Left forelimb (tissue), 1 donor: ENCODE measurements at places on chromosomes 16 and 17.

- no peak for DNase-seq
Measured at GRCh38 chr16:31265329-31266245, 5.8 kb downstream of the ITGAM start.

GRCh38 chr17:77132411-77133086 lies 8.2 kb upstream of the SEC14L1 start:
- no peak for DNase-seq

GRCh38 chr16:19555938-19556771 lies 652 bp downstream of the VPS35L start:
- DNase-seq, result no peak

DNA sequence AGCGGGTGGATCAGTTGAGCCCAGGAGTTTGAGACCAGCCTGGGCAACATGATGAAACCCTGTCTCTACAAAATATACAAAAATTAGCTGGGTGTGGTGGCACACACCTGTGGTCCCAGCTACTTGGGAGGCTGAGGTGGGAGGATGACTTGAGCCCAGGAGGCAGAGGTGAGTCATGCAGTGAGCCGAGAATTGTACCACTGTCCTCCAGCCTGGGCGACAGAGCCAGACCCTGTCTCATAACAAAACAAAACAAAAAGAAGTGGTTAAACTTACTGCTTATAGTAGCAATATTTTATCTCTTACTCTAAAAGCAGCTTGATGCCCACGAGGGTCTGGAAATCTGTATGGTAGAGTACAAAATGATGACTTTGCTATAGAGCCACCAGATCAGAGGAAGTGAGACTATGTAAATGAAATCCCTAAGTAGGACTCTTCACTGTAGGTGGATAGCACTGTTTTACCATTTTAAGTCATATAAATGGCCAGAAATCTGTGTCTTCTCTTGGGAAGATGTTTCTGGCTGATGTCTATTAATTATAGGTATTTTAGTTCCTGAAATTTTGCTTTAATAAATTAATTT lies 60.4 kb upstream of the MRC2 start:
- no peak for DNase-seq

DNA sequence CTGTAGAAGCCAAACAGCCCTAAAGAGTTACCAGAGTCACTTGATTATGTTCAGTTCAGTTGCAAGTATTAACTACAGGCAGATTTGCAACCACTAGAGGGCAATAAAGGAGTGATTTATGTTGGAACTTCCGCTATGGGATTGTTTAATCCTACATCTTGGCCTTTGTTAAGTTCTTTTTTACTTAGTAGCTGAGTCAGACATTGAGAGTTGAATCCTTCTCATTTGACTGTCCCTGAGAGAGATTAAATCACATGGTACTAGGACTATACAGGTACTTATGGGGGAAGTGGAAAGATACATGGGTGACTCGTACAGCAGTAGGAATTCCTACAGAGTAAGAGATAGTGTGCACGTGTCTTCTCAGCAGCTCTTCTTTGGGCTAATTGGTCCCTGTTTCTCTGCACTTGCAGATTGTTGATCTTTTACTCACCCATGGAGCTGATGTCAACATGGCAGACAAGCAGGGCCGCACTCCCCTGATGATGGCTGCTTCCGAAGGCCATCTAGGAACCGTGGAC lies 40.3 kb downstream of the CYB561 start:
- DNase-seq, result no peak

DNA sequence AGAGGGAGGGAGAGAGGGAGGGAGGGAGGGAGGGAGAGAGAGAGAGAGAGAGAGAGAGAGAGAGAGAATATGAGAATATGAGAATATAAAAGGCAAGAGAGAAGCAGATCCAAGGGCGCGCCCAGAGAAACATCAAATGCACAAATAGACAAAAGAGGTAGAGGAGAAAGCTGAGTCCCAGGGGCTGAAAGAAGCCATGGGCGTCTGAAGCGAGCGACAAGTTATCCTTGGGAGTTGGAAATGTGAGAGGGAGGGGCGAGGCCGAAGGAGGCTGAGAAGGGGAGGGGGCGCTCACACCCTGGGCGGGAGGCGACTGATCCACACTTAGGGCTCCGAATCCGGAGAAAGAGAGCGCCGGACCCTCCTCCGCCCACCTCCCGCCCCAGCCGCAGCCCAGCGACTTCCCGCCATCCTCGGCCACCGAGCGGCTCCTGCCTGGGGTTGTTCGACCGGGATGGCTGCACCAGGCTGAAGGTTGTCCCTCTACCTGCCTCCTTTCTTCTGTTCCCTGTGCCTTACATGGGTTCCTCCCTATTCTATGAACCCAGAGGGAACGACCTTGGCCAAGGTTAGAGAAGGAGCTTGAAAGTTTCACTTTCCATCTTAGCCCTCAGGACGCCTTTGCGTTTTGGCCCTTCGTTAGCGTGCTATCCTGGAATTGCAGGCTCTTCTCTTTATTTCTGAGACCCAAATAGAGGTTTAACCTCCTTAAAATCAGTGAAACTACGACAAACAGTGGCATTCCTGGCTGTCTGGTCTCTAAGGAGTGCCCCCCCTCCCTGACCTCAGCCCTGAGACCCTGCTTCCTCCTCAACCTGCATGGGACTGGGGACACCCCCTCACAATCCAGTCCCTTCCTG lies 21.2 kb upstream of the HOXB9 start:
- DNase-seq, result no peak

GRCh38 chr17:43418441-43419374 lies 19.9 kb downstream of the ARL4D start:
- no peak for DNase-seq

DNA sequence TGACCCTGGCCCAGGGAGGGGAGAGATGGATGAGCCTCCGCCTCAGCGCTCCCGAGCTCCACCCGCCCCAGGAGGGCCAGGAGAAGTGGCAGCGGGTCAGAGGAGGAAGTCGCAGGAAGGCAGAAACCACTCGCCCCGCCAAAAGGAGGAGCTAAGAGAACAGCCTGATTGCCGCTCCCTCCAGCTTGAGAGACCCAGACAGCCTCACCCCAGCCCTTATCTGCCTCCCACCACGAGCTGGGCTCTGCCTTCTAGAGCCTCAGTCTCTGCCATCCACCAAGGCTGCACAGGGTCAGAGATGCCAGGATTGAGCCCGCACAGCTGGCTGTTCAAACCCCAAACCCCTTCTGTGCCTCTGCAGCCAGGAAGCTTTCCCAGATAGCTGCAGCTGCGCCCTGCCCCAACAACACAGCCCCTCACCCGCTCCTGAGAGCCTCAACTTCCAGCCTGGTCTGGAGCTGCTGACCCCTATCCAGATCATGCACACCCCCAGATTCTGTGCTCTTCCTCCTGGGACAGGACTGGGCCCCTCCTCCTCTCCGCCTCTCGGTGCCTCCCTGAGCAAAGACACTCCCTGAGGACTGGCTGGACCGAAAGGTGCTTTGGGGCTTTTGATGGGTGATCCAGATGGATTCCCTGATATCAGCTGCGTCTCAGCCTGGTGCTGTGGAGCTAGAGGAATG lies 1.0 kb upstream of the ATP2A3 start:
- no peak for DNase-seq

GRCh38 chr17:1714427-1714979 lies 4.3 kb upstream of the TLCD2 start:
- peak; percentile 98 for DNase-seq

GRCh38 chr17:70292366-70292765 lies 123.0 kb downstream of the KCNJ2 start:
- DNase-seq, result no peak

- no peak for DNase-seq
Measured at GRCh38 chr16:20881503-20881878, 18.7 kb downstream of the DCUN1D3 start.

DNA sequence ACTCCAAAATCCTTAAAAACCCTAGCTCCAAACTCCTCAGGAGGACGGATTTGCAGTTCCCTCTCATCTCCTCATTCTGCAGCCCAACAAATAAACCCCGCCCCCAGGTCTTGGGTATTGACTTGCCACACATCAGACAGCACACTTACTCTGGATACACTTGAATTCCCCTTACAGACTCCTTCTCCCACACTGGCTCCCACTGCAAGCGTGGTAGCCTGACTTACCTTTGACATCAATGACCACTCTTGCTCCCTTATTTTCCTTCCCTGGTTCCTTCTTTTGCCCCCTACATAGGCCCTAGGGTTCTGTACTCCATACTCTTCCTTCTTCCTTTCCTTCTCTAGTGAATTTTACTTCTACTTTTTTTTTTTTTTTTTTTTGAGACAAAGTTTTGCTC lies 7.5 kb downstream of the RFFL start:
- no peak for DNase-seq

DNA sequence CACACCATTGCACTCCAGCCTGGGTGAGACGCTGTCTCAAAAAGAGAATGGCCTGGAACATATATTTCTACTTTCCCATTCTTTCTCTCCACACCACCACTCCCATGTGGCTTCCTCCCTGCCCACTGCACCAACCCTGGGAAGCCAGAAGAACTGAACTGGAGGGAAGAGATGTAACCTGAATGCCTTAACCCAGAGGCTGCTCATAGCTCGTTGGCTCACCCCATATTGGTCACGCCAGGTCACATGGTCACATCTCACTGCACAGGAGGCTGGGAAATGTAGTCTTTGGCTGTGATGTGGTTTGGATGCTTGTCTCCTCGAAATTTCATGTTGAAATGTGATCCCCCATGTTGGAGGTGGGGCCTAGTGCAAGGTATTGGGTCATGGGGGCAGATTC lies 5.9 kb upstream of the DNAH17 start:
- DNase-seq, result no peak

- no peak for DNase-seq
Measured at GRCh38 chr16:13835935-13836730, 83.8 kb upstream of the ERCC4 start.

DNA sequence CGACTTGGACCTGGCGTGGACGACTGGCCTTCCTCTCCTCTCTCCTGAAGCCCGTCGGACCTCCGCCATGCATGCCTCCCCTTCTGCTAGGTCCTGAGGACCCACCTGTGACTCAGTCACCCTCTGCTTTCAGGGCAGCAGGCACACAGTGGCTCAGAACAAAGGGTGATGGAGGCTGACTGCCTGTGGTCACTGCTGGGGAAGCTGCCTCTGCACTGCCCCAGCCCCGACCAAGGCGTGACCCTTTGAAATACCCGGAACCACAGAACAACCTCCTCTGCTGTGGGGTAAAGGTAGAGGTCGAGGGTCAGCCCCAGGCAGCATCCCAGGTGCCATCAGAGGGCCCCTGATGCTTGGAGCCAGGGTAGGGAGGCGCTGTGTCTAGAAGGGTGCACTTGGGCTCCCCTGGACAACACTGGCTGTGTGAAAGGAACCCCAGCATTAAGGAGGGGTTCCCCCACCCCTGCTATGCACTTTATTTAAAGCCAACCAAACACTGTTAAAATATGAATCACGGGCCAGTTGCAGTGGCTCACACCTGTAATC lies 12.5 kb upstream of the SLC4A1 start:
- no peak for DNase-seq

- no peak for DNase-seq
Measured at GRCh38 chr16:69839798-69840409, 77.8 kb downstream of the WWP2 start.
